Amniotic epithelial cell (primary cell): ENCODE measurements at places on chromosomes 1 and 21.

GRCh38 chr1:173134029-173134428 is 73.1 kb downstream of the TNFSF4 start:
- DNase-seq = peak; percentile 51

DNA sequence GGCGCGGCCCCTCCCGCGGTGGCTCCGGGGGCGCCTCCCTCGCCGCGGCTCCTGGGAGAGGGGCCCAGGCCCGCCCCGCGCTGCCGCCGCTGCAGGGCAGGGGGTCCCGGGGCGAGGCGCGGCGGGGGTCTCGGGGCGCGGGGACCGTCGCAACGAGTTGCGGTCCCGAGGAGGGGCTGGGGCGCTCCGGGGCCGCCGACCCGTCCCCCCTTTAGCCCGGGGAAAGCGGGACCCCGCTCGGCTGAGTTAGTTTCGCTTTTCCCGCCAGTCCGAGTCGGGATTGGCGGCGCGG is 493 bp downstream of the SPSB1 start:
- no peak for DNase-seq

- no peak for DNase-seq
These were observed 4.7 kb upstream of the VASH2 start for GRCh38 chr1:212945463-212946160.

GRCh38 chr1:10950316-10951172 is 61.9 kb upstream of the TARDBP start:
- no peak for DNase-seq

DNA sequence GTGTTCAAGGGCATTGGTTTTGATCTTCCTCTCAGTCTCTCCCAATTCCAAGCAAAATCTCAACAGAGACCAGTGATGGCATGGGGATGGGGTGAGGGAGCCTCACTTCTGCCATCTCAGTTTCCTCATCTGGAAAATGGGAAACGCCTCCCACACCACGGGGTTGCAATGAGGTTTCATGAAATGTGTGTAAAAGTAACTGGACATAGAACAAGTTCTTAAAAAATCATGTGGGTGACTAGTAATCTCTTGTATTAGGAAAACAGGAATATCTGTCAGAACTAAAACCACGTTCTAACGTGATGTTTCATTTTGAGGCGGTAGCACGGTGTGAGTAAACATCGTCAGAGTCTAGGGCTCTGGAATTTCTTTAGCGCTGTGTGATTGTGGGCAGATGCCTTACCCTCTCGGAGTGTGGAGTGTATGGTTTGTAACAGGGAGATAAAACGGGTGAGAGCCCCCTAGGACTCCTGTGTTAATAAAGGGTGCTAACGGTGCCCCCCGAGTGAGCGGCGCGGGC is 55.5 kb upstream of the DNAJC6 start:
- DNase-seq = peak; percentile 75

DNA sequence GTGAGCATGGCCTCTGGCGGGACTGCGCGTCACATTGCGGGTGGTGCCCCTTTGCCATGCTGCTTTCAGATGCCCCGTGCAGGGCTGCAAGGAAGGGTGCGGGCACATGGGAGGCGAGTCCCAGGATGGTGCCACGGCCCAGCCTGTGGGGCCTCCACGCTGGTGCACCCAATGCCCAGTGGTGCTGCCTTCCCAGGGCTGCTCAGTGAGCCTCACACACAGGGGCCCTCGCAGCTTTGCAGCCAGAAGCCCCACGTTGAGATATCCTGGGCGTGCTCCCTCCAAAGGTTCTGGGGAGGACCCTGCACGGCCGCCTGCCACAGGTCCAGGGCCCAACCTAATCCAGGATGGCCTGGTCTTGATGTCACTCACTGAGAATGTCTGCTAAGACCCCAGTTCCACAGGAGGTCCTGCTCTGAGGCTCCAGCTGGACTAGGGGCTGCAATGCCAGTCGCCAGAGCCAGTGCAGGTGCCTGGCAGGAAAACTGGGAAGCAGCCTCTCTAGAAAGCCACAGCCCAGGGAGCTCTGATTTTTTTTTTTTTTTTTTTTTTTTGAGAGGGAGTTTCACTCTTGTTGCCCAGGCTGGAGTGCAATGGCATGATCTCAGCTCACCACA is 34.1 kb upstream of the PRSS38 start:
- DNase-seq = no peak

GRCh38 chr1:235883261-235883927 is 16.7 kb upstream of the LYST start:
- peak; percentile 85 for DNase-seq

- DNase-seq = peak; percentile 97
These were observed 6.0 kb upstream of the CAPN2 start for GRCh38 chr1:223706077-223706973.

DNA sequence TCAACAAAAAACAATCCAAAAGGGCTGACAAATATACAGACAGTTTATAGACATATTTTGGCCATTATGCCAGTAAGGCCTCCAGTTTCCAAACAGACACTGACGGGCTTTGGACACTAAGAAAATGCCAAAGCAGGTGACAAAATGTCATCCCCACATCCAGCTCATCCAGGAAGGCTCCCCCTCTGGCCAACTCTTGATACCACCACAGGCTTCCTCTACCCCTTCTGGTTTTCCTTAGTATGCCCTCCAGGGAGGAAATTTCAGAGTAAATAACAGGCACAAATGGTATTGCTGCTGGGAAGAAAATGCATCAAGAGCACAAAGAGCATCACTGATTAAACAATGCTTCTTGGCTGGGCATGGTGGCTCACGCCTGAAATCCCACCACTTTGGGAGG is 225.3 kb downstream of the VAV3 start:
- no peak for DNase-seq

DNA sequence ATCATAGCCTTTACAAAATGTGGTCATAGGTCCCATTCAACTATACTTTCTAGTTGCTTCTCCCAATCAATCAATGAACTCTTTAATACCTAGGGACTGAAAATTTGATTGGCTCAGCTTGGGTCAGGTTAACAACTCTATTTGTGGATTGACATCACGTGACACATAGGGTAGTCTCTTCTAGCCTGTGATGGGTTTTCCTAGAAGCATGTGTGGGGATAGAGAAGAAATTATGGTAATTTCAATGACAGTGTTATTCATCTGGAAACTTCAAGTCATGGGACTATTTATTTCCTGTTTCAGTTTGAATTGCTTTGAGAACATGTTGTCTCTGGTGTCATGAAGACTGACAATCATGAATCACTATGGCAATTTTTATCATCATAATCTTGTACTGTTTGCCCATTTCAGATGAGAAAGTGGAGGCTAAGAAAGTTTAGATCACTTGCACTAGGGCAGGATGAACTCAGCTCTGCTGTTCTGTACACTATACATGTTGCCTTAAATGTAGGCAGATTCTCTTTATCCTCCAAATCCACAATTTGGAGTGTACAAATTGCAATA is 529.9 kb upstream of the BEND5 start:
- DNase-seq = no peak

GRCh38 chr1:64150266-64150665 is 53.2 kb upstream of the UBE2U start:
- DNase-seq = no peak

GRCh38 chr21:18349468-18349867 is 54.1 kb downstream of the TMPRSS15 start:
- no peak for DNase-seq

DNA sequence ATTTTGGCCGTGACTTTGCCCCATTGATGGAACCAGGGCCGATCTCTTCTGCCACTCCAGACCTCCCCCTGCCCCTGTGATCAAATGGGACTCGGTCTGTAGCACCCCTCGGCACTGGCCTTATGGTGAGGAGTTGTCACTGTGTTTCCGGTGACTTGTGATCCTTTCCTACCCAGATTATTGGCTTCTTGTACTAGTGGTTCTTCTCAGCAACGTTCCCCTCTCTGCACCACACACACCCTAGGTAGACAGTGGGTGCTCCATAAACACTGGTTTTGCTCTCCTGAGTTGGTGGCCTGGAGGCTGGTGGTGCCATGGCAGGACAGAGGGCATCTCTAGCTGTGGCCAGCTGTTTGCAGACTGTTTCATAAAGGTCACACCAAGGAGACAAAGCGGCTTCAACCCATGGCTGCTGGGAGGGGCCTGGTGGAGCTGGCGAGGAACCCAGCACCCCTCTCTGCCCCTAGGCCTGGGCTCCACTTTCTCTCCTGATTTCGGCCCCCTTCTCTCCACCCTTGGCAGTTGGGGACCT is 50.7 kb downstream of the DHRS3 start:
- no peak for DNase-seq

DNA sequence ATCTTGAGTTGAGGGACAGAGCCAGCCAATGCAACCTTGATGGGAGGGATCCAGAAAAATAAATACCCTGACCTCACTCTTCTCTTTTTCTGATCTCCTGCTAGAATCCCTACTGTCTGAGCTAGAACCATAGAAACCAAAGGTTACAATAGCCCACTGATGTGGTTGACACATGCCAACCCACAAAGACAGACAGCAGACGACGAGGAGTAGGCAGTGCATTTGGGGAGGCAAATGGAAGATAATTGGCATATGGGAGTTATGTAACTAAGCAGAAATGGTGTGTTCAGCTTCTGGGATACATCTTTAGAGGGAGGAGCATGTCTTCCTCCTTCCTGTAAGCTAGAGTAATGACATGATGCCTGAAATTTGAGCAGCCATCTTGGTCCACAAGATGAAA is 171.7 kb upstream of the FGGY start:
- no peak for DNase-seq

DNA sequence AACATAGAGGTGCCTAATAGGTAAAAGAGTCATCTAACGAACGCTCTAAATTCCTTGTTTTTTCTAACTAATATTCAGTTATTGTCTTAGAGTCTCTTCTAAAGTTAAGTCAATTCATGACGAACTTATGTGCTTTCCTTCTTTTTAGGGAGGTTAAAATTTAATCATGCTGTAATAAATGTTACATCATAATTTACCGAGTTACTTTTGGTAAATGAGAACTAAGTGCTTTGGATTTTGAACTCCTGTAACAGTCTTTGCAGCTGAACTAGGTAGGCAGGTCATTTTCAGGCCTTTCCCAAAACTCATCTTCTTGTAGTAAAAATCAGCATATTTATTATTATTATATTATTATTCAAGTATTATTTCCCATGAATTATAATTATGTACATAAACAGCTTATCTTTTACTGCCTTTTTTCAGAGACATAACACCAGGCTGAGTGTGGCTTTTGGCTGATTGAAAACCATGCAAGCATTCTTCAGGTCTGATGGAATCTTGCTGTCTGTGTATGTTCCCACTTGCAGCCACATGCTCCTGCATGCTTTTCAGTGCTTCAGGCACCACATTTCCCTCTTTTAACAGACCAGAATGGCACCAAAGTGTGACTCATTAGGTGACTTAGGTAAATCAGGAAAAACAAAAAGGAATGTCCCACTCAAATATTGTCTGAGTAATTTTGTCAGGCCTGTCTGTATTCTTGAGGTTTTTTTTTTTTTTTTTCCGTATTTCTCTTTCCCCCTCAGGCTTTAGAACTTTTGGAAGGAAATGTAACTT is 81.0 kb upstream of the CD55 start:
- peak; percentile 70 for DNase-seq

GRCh38 chr1:41446851-41447610 is 37.5 kb downstream of the EDN2 start:
- DNase-seq = no peak

DNA sequence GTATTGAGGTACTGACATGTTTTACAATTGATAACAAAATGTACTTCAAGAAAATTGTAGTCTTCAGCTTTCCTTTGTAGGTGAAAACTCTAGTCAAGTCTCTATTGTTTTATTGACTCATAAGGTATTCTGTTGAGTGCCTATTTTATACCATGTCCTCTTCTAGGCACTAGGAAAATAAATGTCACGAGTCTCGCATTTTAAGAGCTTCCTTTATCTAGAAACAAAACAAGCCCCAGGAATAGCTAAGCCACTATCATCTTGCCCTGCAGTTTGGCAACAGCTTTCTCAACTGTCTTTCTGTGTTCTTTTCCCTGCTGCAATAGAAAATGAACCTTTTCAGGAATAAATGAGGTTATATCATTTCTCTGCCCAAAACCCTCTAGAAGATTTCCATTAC is 288.5 kb upstream of the NEGR1 start:
- no peak for DNase-seq

GRCh38 chr1:9730096-9730901 is 78.8 kb downstream of the PIK3CD start:
- DNase-seq = no peak

DNA sequence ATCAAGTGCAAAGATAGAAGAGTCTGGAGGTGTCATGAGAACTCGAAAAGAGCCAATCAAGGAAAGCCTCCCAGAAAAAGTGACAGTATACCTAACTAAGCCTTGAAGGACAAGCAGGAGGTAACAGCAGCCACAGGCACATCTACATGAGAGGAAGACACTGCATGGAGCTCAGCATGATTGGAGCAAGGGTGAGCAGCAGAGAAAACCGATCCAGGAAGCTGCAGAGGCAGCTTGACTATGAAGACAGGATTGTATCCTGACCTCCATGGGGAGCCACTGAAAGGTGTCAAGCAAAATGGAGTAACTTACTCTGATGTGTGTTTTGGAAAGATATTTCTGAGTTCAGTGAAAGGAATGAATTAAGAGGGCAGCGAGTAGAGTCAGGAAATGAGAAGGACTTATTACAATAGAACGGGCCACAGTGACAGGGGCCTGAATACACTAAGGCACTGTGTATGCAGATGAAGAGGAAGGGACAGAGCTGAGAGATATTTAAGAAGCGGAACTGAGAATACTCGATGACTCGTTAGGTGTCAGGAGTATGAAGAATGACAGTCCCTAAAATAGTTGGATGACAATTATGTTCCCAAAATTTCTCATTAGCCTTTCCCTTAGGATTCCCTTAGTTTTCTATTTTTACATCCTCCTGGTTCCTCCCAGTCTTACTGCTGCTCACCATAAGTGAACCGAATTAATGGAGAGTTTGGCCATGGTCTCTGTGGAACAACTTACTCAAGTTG is 139.3 kb upstream of the NFIA start:
- no peak for DNase-seq

DNA sequence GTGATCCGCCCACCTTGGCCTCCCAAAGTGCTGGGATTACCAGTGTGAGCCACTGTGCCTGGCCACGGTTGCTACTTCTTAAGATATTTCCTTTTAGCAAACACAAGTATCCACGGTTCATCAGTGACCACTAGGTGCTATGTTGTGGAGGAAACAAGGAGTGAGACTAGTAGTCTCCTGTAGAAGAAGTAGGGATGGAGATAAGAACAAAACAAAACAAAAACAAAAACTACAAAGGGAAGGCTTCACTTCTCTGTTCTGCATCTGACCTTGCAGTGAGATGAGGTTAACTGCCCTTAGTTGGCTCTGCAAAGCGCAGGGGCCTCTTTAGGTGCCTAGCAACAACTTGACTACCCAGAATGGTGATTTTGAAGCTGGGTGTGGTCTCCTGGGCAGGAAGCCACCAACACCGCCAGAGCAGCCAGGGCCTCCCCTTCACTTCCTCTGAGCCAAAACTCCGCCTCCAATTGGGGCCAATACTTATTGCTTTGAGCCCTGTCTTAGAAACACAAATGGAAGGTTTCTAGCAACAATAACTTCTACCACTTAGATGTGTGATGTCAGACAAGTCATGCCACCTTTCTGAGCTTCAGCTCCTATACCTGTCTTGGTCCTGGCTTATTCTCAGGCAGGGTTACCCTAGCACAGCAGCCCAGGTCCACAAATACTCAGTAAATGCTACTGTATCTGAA is 12.8 kb upstream of the CDC42 start:
- peak; percentile 39 for DNase-seq
